ELR (cell line): ENCODE measurements at places on chromosomes 1 and 21.

DNA sequence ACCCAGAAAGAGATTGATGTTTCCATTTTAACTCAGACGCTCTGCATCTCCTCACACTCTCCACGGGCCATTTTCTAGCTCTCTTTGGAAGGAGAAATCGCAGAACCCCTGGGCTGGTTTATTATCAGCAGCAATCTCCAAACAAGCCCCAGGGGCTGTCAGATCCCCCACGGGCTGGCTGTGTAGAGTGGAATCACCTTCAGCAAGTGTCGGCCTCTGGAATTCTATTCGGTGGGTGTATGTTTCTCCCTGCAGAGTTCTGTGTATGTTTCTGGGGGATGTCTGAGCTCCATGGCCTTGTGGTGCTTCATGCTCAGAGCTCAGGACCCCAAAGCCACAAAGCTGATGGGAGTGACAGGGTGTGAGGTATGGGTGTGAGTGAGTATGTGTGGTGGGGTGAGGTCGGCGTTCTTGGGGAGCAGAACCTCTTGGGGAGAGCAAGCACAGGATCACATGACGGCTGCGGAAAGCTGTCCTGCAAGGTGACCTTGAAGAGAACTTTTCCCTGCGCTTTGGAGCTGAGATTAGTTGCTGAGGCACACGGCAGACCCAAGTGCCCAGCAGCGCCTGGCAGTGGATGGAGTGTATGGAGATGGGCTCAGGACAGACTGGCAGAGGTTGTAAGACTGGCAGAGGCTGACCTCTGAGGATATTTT lies 489 bp downstream of the ACOT11 start:
- no peak for DNase-seq

- DNase-seq, result no peak
These were observed 38.8 kb downstream of the HMGB4 start for GRCh38 chr1:33902486-33903209.

- peak; percentile 54 for DNase-seq
These were observed 742 bp upstream of the PDE9A start for GRCh38 chr21:42652527-42653230.

GRCh38 chr1:168340781-168341482 lies 60.3 kb downstream of the TBX19 start:
- no peak for DNase-seq

- no peak for DNase-seq
These were observed 60.5 kb downstream of the SMYD2 start for GRCh38 chr1:214341459-214341858.

- peak; percentile 71 for DNase-seq
These were observed 201.1 kb downstream of the BACH1 start for GRCh38 chr21:29499734-29500343.

DNA sequence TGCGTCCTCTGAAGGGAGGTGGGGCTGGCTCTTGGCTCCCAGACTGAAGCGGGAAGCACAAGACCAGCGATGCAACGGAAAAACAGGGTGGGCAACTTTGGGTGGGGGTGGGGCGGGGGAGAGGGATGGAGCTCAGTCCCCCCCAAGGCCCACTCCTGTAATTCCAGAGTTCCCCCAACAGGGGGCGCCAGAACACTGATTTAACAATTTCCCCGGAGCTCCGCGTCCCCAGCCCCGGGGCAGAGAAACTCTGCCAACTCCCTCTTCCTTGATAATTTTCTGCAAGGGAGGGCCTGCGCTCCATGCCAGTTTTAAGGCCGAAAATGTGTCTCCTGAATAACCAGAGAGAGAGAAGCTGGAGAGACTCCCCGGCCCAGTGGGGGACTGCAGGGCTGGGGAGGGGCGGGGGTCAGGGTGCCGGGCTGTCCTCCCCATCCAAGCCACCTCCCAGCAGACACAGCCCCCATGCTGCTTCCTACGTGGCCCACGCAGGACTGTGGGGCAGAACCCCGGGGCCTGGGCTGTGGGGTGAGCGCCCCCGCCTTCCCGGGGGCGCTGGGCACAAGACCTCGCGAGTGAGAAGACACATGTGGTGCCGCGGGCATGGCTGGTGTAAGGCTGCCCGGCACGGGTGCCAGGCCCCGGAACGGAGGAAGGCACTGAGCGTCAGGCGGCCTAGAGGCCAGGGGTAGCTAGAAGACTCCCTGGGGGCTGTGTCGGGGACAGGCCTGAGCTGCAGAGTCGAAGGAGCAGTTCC lies 51.4 kb downstream of the KIF21B start:
- peak; percentile 66 for DNase-seq

- no peak for DNase-seq
These were observed 29.1 kb downstream of the PRDM15 start for GRCh38 chr21:41850085-41850484.

- DNase-seq, result no peak
These were observed 426.8 kb downstream of the SETD4 start for GRCh38 chr21:35633501-35633900.

DNA sequence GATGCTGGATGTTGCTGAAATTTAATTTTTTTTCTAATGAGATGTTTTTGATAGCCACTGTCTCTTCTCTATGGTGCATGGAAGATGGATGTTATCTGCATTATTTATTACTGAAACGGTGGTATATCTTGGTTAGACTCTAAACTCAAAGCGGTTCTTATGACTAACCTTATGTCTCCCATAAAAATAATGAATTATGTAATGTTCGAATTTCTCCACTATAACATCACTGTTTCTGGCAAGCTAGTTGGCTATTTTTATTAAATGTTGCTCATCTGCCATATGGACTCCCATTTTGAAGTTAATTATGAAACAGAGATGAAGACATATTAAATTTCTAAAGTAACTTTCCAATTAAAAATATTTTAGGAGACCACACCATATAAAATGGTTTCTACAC lies 808.6 kb upstream of the ADGRL4 start:
- DNase-seq, result no peak

- peak; percentile 84 for DNase-seq
These were observed 8.0 kb upstream of the NAV1 start for GRCh38 chr1:201530741-201531531.

GRCh38 chr1:213376862-213377372 lies 325.9 kb downstream of the RPS6KC1 start:
- no peak for DNase-seq

DNA sequence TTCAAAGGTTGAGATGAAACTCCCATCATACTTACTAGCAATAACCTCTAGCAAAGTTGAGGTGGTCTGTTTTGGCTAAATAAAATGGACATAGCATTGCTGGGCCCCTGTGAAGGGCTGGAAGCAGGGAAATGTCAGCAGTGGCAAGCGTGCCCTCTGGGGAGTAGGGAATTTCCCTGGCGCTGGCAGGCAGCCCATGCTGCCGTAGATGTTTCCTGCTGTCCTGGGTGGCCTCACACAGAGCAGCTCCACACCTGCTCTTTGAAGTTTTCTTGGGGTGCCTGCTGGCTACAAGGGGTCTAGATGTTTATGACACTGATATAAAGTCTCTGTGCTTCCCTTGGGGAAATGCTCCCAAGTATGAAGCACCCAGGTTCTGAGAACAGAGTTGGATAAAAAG lies 30.2 kb downstream of the ADARB1 start:
- peak; percentile 41 for DNase-seq

DNA sequence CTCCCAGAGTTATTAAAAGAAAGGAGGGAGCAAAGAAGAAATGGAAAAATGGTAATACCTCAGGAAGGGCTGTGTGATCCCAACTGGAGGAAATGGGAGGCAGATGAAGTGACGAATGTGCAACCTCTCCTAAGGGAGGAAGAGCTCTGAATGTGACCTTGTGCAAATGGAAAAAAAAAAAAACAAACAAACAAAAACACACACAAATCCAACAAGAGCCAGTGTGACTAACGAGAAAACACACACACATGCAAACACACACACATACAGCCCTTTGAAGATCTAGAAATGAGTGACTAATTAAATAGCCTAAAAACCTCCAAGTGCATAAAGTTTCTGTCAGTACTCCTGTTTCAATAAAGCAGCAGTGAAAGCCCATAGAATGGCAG lies 49.0 kb downstream of the CCN1 start:
- peak; percentile 49 for DNase-seq

DNA sequence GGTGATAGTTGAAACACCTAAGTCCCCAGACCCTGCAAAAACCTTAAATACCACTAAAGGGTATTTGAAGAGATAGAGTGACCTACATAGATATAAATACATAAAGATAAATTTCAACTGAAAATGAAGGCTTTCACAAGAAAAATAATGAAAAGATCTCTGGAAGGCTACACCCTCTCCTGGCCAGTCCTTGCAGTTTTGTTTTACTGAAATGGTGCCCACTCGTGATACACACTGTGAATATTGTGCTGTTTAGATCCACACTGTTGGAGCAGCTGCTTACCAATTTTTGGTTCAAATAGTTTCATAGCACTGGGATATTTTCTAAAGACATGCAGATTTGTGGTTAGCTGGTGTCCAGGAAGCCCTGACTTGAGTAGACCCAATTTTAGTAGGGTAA lies 31.5 kb upstream of the RNF187 start:
- DNase-seq, result peak; percentile 21

DNA sequence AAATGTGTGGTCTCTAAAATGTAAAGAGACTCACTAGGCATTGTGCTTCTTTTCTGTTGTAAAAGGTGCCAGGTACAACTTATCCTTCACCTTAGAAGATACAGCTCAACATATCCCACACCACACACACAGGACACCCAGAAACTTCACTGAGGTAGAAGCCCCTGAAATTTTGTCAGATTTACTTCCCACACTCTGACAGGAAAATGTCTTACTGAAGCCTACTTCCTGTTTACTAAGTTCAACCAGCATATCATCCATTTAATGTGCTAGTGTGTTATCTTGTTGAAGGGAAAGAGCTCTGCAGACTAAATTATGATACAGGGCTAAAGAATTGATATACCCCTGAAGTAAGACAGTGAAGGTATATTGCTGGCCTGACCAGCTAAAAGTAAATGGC lies 39.9 kb upstream of the INSL5 start:
- no peak for DNase-seq
